ENCODE measurements at places on chromosomes 5 and 9.

DNA sequence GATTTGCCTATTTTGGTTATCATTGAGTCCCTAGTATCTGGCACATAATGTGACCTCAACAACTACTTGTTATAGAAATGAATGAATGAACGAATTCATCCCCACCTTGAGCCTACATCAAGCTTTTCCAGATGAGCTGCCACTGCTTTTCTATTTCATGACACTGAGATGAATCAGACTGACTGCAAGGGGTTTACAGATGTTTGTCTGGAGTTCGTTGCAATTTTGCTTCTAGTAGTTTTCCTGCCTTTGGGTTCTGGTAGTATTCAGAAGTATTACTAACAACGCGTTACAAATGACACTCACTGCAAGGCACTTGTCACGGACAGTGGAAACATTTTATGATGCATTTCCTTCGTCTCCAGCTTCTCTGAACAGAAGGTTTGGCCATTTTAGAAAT, 222.3 kb downstream of the CD180 start:
- H3K27me3 ChIP-seq = no peaks in the 10 kb centered on the region
- no peak for DNase-seq
- H3K36me3 ChIP-seq = no peaks in the 10 kb centered on the region
- H3K27ac ChIP-seq = no peak overlapping the region
- no peaks in the 10 kb centered on the region for H3K4me1 ChIP-seq

DNA sequence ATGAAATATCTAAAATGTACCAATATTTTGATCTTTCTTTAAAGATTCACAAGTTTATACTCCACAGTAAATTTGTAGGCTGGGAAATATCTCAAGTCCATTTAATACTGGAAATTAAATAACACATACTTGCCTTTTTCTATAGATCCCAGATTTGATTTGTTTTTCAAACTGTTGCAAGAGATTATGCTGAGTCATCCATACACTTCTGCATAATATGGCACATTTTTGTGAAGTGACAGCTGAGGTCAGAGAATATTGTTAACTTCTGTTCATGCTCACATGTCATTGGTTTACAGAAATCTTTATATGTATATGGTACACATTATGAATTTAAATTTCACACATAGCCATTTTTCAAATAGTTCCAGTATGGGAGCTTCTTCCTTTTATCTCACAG, 1066.3 kb upstream of the NUDT12 start:
- no peak for DNase-seq
- H3K4me1 ChIP-seq = no peaks in the 10 kb centered on the region
- H3K27ac ChIP-seq = no peak overlapping the region
- no peaks in the 10 kb centered on the region for H3K36me3 ChIP-seq

DNA sequence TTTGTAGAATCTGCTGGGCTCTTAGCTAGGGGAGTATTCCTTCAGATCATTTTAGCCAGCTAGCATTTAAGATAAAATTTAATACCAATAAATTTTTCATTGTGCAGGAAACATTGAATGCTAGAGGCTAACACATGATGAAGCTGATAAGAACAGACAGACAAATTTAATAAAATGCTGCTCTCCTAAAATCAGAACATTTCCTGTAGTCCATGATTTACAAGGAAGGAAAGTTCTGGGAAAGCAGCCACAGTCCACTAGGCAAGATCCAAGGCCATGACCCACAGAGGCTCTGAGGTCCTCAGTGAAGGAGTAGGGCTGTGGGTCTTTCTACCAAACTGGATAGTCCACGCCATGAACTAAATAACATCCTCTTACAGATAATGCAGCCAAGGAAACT, 253.0 kb downstream of the ICE1 start:
- H3K4me3 ChIP-seq = no peak overlapping the region
- DNase-seq = no peak
- H3K27me3 ChIP-seq = no peaks in the 10 kb centered on the region
- no peak overlapping the region for H3K27ac ChIP-seq
- no peaks in the 10 kb centered on the region for H3K36me3 ChIP-seq
- no peaks in the 10 kb centered on the region for H3K4me1 ChIP-seq

GRCh38 chr5:113678924-113679575, 165.6 kb downstream of the YTHDC2 start:
- no peak for DNase-seq
- H3K4me1 ChIP-seq = no peaks in the 10 kb centered on the region
- no peaks in the 10 kb centered on the region for H3K36me3 ChIP-seq
- H3K4me3 ChIP-seq = no peak overlapping the region
- no peaks in the 10 kb centered on the region for H3K27me3 ChIP-seq

DNA sequence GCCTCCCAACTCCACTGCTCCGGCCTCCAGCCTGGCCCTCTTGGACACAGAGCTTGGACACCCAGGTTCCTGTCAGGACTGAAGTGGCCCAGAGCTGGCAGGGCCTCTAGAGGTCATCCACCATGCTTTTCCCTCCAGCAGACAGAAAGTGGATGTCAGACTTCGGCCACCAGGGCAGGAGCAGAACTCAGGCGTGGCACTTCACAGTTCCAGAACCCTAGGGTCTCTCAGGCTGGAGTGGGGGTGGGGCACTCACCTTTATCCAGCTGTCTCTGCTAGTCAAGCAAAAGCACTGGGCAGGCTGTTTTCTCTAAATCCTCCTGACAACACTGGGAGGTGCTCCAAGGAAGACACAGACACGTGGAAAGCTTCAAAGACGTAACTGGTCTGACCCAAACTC, 35.6 kb upstream of the N4BP3 start:
- DNase-seq = peak; percentile 11
- no peak overlapping the region for H3K4me3 ChIP-seq
- peaks cover 1% of the 10 kb centered on the region for H3K27me3 ChIP-seq
- no peak overlapping the region for H3K27ac ChIP-seq
- H3K36me3 ChIP-seq = no peaks in the 10 kb centered on the region

DNA sequence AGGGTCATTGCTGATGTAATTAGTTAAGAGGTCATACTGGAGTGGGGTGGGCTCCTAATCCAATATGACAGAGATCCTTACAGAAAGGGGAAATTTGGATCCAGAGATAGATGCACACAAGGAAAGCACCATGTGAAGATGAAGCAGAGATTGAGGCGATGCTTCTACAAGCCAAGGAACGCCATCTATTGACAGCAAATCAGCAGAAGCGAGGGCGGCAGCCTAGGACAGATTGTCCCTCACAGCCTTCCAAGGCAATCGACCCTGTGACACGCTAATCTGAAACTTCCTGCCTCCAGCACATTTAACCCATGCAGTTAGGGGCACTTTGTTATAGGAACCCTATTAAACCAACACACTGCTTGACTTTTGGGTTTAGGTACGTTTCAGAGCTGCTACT, 285.1 kb upstream of the DAP start:
- H3K36me3 ChIP-seq = no peaks in the 10 kb centered on the region
- 0 out of 2 replicates have a peak, but pooled peaks cover 3% of the 10 kb centered on the region for H3K4me1 ChIP-seq
- H3K4me3 ChIP-seq = no peak overlapping the region
- H3K27ac ChIP-seq = no peak overlapping the region

- H3K27me3 ChIP-seq = no peaks in the 10 kb centered on the region
- no peak for DNase-seq
- no peaks in the 10 kb centered on the region for H3K36me3 ChIP-seq
- no peak overlapping the region for H3K27ac ChIP-seq
Observed at GRCh38 chr9:97556721-97557605, 55.5 kb downstream of the TMOD1 start.

DNA sequence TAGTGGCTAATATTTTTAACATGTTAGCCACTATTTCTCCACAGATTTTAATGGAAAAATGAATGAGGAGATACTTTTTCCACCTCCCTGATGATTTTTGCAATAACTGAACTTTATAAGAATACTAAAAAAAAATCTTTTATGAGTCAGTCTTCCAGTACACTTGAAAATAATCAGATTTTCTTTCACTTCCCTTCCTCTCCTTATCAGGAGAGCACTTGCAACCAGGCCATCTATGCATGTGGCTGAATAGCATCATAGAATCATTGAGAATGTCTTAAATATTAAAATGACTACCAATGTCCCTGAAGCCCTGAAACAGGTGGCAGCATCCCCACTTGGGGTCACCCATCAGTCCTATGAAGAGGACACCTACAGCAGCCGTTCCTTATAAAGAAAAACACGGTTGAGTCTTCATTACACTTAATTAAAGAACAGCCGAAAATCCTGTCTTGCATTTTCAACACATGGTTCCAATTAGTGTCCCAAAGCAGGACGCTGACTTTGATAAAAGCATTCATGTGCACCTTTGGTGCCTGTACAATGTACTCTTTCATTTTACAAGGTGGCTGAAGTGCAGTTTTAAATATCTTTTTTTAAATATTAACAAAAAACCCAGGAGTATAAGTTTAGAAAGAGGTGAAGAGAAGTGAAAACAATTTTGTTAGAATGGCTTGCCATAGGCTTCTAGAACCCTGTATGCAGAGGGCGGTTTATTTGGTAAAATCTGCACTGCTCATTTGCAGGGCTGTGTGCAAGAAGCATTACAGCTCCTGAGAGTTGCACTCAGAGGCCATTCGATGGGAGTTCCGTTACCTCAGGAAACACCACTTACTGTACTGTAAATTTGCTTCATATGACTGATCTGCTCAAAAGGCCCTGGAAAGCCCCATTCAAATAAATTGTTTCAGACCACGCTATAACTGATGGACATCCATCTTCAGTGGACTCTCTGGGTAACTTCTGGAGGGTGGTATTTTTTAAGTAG, 106.9 kb upstream of the VCAN start:
- H3K27ac ChIP-seq = no peak overlapping the region
- no peaks in the 10 kb centered on the region for H3K36me3 ChIP-seq
- H3K4me1 ChIP-seq = no peaks in the 10 kb centered on the region
- H3K4me3 ChIP-seq = no peak overlapping the region
- DNase-seq = no peak
- H3K27me3 ChIP-seq = no peaks in the 10 kb centered on the region

GRCh38 chr9:121824651-121825030, 173.2 kb downstream of the DAB2IP start:
- no peaks in the 10 kb centered on the region for H3K36me3 ChIP-seq
- peak; percentile 16 for DNase-seq
- no peak overlapping the region for H3K4me3 ChIP-seq
- H3K27me3 ChIP-seq = no peaks in the 10 kb centered on the region
- H3K27ac ChIP-seq = no peak overlapping the region
- no peaks in the 10 kb centered on the region for H3K4me1 ChIP-seq

DNA sequence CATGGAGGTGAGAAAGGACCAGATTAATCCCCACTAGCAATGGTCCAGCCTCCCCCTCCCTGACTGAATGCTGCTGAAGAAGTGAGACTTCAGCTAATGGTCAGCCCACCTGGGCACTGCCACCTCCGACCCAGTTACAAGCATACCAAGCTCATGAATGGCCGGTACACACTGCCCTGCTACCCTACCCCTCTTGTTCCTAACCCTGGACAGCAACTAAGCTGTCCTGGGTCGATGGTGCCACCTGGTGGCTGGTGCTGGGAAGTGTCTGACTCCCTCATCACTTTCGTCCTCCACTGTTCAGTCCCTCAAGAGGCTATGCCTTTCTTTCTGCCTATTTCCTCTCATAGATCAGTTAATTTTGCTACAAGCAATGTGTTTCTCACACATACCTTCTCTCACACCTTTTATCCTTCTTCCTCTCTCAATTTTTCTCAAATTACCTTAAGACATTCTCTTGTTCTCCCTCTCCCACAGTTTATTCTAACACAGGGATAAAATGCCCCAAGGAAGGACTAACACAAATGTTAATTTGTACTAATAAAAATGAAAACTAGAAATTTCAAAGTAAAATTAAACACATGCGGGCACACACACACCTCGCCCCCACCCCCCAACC, 42.4 kb downstream of the PAX5 start:
- DNase-seq = no peak
- no peak overlapping the region for H3K4me3 ChIP-seq
- no peaks in the 10 kb centered on the region for H3K4me1 ChIP-seq
- no peaks in the 10 kb centered on the region for H3K27me3 ChIP-seq
- no peak overlapping the region for H3K27ac ChIP-seq

GRCh38 chr9:137421838-137422603, 941 bp downstream of the EXD3 start:
- H3K4me1 ChIP-seq = peaks cover 16% of the 10 kb centered on the region
- H3K4me3 ChIP-seq = peak overlapping the region; percentile 73
- H3K27me3 ChIP-seq = no peaks in the 10 kb centered on the region
- no peaks in the 10 kb centered on the region for H3K36me3 ChIP-seq
